ENCODE measurements at places on chromosomes 11 and 22.

GRCh38 chr11:31628111-31628510 is 118.5 kb downstream of the ELP4 start:
- DNase-seq, result no peak

DNA sequence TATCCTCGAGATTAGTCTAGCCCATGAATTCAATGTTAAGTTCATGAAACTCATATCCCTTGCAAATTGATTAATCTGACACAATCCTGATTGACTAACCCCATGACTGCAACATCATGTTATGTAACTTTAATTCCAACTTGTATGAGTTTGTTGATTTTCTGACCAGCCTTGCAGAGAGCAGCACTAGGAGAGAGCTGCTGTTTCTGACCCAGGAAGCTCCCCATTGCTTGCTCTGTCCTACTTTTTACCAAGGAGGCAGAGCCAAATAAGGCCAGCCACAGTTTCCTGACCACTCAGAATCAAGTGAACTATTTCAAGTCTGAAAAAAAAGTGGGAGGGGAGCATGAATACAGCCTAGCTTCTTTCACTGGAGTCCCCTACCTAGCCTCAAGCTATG is 13.2 kb downstream of the MPZL3 start:
- no peak for DNase-seq

GRCh38 chr11:88152381-88152780 is 22.9 kb downstream of the RAB38 start:
- no peak for DNase-seq

DNA sequence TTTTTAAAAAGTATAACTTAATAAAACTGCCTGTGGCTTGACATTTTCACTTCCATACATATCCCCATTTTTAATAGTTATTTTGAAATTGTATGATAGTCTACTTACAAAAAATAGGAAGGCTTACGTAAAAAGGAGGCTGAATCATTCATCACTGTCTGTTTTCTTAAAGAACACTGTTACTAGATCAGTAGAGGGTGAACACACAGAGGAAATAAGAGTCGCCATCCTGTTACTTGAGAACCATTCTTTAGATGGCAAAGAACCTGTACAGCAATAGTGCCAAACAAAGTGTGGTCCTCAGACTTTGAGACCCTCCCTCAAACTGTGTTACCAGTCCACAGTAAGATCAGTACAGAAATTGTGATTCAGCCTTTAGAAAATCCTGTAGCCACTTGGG is 180.7 kb downstream of the PGR start:
- DNase-seq, result no peak

DNA sequence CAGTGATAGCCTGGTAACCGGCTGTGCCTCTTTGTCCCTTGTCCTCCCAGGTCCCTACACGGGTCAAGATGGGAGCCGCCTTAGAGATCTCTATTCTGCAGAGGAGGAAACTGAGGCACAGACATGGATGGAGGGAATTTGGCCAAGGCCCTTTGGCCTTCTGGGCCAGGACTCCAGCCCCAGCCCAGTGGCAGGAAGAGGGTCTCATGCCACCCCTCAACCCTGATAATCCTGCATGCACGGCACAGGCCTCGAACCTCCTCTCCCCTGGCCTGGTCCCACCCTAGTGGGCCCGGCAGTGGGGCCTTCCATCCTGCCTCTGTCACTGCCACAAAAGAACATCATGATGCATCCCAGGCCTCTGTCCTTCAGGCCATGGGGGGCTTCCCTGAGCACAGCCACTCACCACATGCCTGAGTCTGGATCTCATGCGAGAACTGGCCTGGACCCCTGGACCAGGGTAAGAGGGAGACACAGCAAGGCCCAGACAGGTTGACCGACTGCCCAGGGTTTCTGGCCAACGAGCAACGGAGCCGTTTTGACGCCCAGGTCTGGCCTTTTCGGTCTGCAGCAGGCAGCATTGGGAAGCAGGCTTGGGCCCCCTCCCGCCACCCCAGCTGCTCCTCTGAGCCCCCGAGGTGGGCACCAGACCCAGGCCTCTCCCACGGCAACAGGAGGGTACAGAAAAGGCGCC is 6.5 kb downstream of the LINC01488 start:
- no peak for DNase-seq

GRCh38 chr22:44683237-44683636 is 18.8 kb upstream of the PRR5 start:
- DNase-seq, result no peak

DNA sequence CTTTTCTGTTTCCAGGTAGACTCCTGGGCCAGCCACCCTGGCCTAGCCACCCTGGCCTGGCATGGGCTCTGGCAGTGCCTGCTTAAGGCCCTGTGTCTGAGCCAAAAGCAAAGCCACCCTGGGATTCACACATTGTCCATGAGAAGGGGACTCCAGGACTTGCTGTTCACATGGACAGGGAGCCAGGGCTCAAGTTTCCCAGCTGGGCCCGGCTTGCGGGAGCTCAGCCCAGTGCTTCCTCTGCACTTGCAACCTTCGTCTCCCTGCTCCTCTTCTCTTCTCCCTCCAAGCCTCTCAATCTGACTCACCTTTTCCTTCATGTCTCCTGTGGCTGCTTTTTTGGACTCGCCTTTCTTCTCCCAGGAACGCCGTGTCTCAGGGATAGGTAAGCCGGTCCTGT is 130.3 kb downstream of the MICAL2 start:
- DNase-seq, result no peak

DNA sequence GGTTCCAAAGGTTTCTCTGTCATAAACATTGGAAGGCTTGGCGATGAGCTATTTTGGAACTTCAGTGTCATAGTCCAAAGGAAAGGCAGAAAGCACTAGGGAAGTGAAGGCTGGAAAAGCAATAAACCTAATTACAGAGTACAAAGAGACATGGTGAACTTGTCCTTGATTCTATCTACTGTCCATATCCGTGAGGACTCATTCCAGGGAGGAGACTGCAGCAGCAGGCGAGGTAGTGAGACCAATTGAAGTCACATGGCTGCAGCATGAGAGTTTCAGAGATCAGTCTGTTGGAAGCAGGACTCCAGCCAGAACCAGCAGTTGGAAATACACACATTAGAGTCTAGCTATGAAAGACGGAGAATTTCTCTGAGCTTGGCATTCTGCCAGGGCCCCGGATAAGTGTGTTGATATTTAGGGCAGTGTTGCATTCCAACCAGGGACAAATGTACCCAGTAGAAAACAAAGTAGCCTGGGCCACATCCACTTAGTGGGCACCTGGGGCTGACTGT is 54.1 kb upstream of the ARHGAP42 start:
- no peak for DNase-seq

DNA sequence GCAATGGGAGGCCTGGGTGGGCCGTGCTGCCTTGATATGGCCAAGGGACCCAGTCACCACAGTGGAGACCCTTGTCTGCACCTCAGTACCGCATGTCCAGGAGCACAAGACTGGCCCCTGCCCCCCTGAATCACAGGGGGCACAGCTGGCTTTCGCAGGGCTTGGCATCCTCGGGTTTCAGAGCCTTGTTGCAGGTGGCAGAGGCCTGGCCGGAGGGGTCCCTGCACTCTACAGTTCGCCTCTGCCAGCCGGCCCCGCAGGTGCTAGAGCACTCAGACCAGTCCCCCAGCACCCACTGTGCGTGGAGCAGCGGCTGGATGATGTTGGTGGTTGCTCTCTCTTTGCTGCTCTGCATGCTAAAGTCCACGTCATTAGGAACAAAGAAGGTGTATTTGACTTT is 23.0 kb downstream of the ADAMTS8 start:
- DNase-seq, result no peak

DNA sequence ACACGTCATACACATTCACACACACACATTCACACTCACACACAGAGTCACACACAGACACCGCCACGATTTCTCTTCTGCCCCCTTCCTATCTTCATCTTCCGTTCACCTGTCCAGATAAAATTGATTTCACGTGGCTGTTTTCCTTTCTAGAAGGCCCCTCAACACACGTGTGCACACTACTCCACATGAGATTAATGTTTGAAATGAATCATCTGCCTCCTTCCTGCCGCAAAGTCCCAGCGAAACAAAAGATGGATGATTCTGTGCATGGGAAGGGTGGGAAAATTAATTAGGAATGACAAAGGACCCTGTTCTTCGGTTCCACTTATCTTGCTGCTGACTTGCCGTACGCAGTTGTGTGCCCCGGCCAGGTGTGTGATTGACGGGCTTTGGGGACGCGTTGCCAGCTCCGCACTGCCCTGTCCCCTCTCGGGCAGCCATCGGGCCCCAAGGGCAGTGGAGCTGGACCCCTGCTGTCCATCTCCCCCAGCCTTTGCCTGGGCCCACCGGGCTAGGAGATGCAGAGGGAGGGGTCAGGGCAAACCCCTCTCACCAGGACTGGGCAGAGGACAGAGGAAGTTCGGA is 73.8 kb downstream of the MPPED1 start:
- no peak for DNase-seq

- DNase-seq, result no peak
These were observed 53.6 kb upstream of the LYVE1 start for GRCh38 chr11:10622108-10622507.

GRCh38 chr22:19959043-19959586 is 17.5 kb upstream of the TXNRD2 start:
- no peak for DNase-seq

GRCh38 chr11:103528596-103528995 is 419.4 kb downstream of the DYNC2H1 start:
- no peak for DNase-seq

GRCh38 chr11:62540804-62541701 is 5.6 kb downstream of the AHNAK start:
- DNase-seq, result no peak

GRCh38 chr11:63958008-63958407 is 16.4 kb upstream of the COX8A start:
- no peak for DNase-seq

- no peak for DNase-seq
These were observed 54.0 kb upstream of the SEZ6L start for GRCh38 chr22:26115266-26115665.

Measured in stimulated activated CD4-positive, alpha-beta T cell treated with anti-CD3 and anti-CD28 coated beads, Interleukin-15, amount 100 ng/mL, for 1 hour (primary cell).